Left kidney (tissue), 8 donors: ENCODE measurements at places on chromosomes 2 and 18.

- no peak for DNase-seq
Observed at GRCh38 chr2:37560863-37561614, 110.4 kb downstream of the CDC42EP3 start.

- DNase-seq = no peak
Observed at GRCh38 chr2:62408241-62408677, 97.7 kb downstream of the TMEM17 start.

DNA sequence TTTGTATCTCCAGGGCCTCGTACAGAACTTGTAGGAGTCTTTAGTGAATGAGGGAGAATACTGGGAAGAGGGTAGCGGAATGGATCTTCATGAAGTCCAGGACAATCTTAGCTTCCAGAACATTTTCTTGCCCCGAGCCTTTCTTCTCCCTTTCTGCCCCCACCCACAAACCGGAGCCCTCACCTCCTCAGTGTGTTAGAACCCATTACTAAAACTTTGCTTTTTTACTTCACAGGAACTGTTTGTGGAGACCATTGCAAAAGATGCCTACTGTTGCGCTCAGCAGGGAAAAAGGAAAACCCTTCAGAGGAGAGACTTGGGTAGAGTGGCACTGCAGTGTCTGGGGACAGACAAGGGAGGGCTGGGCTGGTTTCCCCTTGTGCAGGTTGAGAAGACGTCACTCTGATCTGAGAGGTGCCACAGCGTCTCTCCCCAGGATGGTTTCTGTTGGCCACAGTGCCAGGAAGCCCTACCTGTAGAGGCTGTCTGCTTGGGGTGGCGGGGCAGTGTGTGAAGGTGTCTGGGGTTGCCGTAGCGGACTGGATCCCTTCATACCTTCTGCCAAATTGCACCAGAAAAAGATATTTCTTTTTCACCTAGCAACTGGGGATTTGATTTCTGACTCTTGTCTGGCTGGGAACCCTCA is 786 bp downstream of the POLE4 start:
- DNase-seq = no peak

DNA sequence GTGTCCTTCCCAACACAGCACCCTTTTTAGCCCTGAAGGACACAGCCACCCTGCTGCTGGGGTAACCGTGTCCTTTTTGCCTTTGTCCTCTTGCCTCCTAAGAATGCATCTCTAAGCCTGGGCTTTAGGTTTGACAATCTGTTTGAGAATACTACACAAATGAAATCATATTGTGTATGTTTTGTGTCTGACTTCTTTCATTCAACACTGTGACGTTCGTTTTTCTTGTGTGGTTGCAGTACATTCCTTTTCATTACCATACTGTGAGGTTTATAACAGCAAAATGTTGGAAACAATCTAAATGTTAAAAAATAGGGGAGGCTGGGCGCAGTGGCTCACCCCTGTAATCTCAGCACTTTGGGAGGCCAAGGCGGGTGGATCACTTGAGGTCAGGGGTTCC is 11.2 kb downstream of the ASPRV1 start:
- no peak for DNase-seq

GRCh38 chr2:10301941-10302478 is 694 bp upstream of the HPCAL1 start:
- no peak for DNase-seq

GRCh38 chr2:241008711-241009121 is 10.3 kb downstream of the SNED1 start:
- no peak for DNase-seq

DNA sequence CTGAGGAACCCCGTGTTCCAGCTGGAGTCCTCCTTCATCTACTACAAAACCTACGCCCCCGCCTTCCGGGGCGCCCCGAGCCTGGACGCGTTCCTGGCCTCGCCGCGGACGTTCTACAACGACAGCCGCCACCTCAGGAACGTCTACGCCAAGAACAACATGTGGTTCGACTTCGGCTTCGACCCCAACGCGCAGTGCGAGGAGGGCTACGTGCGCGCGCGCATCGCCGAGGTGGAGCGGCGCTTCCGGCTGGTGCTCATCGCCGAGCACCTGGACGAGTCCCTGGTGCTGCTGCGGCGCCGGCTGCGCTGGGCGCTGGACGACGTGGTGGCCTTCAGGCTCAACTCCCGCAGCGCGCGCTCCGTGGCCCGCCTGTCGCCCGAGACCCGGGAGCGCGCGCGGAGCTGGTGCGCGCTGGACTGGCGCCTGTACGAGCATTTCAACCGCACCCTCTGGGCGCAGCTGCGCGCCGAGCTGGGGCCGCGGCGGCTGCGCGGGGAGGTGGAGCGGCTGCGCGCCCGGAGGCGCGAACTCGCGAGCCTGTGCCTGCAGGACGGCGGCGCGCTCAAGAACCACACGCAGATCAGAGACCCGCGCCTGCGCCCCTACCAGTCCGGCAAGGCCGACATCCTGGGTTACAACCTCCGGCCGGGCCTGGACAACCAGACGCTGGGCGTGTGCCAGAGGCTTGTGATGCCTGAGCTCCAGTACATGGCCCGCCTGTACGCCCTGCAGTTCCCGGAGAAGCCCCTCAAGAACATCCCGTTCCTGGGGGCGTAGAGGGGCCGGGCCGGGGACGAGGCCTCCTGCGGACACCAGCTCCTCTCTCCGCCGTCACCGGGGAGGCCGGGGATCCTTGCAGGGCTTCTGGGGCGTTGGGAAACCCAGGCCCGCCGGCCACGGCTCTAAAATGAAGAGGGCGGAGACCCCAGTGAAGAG is 5.3 kb upstream of the NEU4 start:
- DNase-seq = peak; percentile 57

GRCh38 chr2:7930800-7931635 is 750.8 kb upstream of the ID2 start:
- DNase-seq = peak; percentile 57

- DNase-seq = no peak
Observed at GRCh38 chr2:64863097-64863820, 125.9 kb upstream of the SLC1A4 start.

DNA sequence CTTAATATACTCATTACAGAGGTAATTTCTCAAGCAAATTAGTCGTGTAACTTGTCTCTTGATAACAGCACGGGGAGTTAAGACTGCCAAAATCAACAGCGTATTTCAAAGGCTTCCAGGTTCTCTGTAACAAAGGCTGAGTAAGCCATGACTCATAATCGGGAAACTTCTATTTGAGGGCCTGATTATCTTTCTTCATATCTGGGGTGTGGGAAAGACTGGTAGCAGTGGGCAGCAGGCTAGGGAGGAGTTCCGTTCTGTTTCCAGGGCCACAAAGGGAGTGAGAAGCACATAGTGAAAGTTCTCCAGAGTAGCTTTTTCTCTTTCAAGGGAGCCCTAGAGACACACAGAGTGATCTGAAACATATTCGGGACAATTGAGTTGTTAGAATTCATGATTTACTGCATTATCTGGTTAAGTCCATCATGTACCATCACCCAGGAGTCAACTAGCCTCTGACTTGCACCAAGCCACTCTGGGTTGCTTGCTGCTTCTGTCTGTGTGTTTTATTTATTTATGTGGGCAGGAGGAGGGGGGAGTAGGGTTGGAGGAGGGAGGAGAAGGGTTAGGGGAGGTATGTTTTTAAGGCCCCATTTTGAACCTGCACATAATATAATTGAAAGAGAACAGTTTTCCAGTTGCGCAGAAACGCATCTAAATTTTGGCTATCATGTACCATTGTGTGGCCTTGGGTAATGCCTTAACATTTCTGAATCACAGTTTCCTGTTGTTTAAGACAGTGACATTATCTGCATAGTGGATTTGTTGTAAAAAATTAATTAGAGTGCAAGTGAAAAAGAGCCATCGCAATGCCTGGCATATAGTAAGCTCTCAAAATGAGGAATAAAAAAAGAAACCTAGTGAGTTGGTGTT is 80.5 kb upstream of the ITPRID2 start:
- DNase-seq = no peak

DNA sequence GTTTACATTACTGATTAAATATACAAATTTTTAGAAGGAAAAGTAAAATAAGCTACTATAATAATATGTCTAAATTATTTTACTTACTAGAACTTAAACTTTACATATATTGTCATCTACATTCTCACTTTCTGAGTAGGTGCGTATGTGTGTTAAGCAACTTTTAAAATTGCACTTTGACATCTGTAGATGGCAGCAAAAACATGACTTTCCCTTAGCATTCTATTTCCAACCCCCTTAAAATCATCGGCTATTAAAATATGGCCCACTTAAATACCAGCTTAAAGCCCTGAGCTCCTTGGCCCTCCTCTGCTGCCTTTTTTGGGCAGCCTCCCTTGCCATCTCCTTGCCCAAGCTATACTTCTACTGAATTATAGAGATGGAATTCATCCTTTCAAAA is 78.0 kb downstream of the UPP2 start:
- no peak for DNase-seq

- no peak for DNase-seq
Observed at GRCh38 chr2:187168720-187169713, 279.0 kb downstream of the CALCRL start.

- no peak for DNase-seq
Observed at GRCh38 chr18:75183524-75183923, 25.4 kb downstream of the PTGR3 start.

DNA sequence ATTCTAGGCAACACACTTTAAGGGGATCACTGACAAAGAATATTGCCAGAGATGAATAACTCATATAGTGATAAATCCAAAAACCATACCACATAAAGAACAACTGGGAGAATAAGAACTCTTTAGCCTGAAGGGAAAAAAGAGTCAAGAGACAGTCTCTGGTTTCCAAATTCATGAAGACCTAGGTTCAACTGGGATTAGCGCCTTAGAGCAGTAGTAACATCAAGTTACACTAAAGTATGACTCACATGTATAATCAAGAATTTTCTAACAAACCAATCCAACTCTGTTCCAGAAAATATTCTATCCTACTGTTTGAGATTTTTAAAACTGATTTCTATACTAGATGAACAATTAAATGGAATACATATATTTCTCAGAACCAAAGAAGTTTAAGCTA is 93.8 kb downstream of the USP34 start:
- no peak for DNase-seq

DNA sequence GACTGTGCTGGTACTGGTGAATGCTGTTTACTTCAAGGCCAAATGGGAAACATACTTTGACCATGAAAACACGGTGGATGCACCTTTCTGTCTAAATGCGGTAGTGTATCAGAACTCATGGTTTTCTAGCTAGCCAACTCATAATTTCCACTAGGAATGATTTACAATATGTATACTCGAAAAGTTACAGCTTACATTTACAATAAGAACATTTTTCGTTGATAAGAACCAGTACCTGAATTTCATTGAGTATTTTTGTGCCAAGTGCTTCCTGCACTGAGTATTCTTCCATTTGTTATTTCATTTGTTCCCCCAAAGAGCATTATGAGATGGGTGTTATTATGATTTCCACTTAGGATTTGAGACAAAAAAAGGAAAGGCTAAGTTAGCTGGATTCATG is 21.9 kb downstream of the SERPINB12 start:
- no peak for DNase-seq

- no peak for DNase-seq
Observed at GRCh38 chr2:234121999-234122398, 71.5 kb downstream of the SPP2 start.

GRCh38 chr2:159287733-159288132 is 1.2 kb upstream of the WDSUB1 start:
- no peak for DNase-seq

DNA sequence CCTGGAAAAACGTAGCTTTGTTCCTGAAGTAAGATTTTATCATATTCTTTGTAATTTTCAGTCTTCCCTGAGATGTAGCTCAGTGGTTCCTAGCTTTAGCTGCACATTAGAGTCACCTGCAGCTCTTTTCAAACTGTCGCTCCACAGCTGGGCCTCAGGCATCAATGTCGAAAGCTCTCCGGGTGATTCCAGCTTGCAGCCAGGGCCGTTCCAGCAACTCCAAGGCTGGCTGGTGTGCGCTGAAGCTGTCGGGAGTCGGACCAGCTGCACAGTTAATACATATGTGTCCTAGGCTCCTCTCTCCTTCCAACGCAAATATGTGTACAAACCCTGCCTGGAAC is 609 bp upstream of the ZNF2 start:
- DNase-seq = no peak

DNA sequence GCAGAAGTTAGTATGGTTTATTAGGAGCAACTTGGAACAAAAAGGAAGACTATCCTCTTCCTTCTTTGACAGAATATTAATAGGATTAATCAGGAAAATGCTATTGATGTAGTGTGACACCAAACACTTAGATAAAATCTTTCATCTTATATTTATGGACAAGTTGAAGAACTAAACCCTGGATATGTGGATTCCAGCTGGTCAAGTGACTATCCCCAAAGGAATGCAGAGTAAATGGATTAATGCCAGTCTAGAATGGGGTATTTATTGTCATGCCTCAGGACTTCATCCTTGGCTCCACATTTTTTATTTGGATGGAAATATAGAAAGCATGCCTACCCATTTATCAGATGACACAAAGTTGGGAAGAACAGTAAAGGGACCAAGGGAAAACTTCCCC is 124.0 kb upstream of the TTC39C start:
- DNase-seq = no peak

DNA sequence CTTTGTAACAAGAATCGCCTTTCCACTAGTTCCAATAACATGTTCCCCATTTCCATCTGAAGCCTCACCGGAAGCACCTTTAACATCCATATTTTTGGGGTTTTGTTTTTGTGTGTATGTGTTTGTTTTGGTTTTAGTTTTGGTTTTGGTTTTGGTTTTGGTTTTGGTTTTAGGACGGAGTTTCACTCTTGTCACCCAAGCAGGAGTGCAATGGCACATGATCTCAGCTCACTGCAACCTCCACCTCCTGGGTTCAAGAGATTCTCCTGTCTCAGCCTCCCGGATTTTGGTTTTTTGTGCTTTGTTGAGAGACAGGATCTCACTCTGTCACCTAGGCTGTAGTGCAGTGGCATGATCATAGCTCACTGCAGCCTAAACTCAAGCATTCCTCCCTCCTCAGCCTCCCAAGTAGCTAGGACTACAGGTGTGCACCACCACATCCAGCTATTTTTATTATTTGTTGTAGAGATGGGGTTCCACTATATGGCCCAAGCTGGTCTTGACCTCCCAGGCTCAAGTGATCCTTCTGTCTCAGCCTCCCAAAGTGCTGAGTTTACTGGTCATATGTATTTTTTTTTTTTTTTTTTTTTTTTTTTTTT is 36.3 kb downstream of the TGOLN2 start:
- no peak for DNase-seq

DNA sequence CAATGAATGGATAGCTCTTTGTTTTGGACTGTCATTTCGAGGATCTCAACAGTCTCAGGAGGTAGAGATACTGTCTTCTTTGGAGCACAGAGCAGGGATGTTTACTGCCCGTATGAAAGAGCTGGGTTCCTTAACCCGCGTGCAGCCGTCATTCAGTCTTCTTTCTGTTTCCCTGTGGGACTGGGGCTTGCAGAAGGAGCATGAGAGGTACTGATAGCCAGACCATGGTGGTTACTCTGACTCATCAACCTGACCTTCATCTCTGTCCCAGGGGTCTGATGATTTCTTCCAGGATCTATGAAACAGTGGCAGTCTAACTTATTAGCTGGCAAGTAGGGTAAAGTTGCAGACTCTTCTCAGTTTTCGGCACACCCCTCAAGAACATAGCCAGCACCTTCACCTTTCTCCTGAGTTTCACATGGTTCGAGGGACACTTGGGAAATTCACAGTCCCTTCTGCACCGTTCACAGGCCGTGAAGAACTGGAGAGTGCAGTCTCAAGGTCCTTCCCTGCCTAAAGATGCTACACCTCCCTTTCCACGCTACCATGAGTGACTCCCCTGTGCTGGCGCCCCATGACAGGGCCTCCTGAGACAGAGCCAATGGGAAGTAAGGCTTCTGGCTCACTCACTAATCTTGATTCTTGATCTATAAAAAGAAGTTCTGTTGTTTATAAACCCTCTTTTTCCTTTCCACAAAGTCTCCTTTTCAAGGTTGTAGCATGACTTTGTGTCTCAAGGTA is 226.2 kb downstream of the MC4R start:
- no peak for DNase-seq
